ENCODE measurements at places on chromosomes 13 and 19.

GRCh38 chr13:64446372-64446771 is 2783.8 kb downstream of the PCDH9 start:
- DNase-seq, result no peak

DNA sequence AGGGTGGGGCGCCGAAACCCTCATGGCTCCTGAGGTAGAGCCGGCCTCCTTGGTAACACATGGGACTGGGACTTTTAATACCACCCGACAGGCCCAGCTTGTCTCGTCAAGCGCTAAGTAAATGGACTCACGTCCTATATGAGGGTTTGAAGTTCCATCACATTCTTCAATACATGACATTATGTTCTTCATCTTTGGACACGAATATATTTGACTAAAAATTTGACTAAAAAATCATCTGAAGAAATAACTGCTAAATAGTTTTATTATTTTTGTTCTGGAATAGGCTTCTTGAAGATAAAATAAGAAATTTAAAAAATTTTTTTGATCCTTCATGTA is 335 bp upstream of the ZNF607 start:
- no peak for DNase-seq

GRCh38 chr13:51552027-51552426 is 32.2 kb upstream of the WDFY2 start:
- DNase-seq, result no peak

- DNase-seq, result no peak
Measured at GRCh38 chr19:19526581-19527370, 1.9 kb upstream of the YJEFN3 start.

DNA sequence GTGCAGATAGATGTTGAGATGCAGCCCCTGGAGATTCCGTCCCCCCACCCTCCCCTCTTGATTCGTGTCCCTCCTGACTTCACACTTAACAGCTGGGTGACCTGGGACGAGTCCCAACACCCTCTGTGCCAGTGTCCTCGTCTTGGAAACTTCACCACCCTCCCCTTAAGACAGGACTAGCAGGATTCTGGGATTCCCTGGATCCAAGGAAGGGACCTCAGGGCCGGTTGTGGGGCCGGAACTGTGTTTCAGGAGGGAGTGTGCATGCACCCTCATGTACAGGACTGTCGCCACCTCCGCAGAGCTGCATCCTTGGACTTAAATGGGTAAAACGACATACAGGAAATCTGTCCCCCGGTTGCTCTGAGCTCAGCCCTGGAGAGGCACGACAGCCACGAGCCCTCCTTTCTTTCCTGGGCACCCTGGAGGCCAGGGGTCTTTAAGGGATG is 990 bp downstream of the MYO9B start:
- no peak for DNase-seq

GRCh38 chr19:4555657-4556561 is 3.6 kb downstream of the SEMA6B start:
- no peak for DNase-seq

DNA sequence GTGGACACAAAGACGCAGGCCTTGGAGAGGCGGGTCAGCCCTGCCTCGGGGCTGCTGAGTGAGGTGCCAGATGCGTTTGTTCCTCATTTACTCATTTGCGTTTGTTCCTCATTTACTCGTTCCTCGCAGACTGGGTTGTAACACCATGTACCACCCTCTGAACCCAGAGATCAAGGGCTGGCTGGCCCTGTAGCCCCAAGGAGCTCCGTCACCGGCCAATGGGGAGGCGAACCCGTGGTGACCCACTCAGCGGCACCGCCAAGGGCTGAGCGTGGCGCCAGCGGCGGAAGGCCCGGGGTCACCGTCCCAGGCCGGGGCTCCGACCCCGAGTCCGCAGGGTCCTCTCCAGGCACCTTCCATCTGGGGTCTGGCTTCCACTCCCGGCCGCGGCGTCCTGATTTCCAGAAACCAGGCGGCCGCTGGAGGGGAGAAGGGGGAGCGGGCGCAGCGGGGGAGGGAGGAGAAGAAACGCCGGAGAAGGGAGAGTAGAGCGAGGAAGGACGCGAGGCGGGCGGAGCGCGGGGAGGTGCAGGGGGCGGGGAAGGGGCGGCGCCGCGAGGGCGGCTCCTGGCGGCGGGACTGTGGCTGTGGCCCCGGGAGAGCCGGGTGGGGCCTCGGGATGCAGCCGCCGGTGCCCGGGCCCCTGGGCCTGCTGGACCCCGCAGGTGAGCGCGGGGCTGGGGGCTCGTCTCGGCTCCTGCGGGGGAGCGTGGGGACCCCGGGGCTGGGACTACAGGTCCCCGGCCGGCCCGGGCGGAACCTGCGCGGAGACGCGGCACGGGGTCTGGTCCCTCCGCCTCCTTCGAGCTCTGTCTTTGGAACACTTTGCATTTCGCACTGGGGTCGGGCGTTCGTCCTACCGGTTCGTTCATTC is at the start of gene TMEM255B:
TSS of gene TMEM255B (plus strand) at position 576 of the 874 bp plus-strand sequence. CDS start at position 620, 44 bp downstream.
- peak; percentile 55 for DNase-seq

DNA sequence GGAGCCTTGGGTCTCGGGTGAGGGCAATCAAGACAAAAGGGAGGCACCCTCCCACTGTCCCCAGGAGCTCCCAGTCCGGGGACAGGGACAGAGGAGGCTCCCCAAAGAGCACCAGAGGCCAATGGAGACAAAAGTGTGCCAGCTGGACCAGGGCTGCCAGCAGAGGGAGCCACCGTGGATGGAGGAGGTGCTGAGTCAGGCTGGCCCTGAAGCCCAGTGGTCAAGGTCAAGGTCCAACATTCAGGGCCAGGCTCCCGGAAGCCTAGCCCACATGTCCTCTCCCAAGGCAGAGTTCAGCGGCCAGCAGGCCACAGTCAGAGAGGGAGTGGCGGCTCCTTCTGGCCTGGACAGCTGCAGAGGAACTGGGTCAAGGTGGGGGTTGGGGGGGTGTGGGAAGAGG is 8.4 kb downstream of the COL5A3 start:
- DNase-seq, result no peak

DNA sequence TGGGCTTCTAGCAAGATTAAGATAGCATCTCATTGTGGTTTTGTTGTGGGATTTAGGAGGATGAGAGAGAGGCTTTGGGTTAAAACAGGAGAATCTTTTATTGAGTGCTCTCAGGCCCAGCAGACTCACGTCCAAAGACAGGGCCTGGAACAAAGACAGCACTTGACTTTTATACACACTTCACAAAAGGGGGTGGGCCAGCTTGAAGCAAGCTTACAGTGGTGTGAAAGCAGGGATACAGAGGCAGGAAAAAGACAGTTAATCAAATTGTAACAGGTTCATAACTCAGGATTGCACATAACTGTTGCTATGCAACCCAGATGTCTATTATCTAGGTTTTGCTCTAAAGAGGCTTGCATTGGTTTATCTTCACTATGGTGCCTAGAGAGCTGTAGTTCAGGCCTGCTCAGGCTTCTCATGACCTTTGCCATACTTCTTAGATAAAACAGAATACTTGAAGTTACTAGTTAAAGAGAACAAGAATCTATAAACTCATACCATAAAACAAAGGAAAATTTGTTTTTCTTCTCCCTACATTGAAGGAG is 42.2 kb upstream of the CEACAM21 start:
- DNase-seq, result no peak

GRCh38 chr13:73340069-73340468 is 281.3 kb downstream of the KLF5 start:
- DNase-seq, result no peak

DNA sequence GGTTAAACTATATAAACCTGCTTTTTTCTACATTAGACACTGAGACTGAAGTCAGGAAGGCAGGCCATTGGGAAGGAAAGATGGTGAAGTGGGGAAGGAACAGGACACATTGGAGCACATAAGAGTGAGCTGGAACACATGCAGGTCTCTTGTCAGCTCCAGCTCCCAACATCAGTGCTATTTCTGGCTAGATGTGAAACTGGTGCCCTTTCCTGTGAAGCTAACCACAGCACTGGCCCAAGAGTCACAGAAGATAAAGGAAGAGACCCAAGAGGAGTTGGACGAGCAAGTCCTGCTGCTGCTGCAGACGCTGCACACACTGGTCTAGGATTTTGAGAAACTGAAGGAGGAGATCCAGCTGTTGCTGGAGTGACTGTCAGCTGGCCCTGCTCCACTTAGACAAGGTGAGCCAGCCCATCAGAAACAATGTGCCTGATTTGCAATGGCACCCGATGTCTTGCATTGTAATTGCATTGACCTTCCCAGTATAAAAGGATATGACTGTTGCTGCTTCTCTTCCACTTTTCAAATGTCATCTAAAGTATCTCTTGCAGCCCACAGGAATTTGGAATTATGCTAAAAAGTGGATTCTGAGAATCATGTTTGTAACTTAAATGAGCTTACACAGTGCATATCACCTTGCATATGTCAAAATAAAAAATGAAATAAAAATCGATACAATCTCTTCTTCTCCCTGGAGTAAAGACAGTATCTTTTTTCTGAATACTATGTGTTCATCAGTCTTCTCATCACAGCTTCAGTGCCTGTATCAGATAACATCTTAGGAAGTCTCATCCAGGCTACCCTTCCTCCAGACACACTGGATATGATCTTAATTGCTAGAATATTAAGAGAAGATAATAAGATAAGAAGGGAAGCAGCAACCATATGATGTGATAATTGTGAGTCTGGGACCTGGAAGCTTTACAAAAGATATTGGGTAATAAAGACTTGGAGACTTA is 230.7 kb upstream of the SPRY2 start:
- no peak for DNase-seq
